Chondrocyte (in vitro differentiated cells): ENCODE measurements at places on chromosomes 2 and 18. TPM values are rescaled to one million over a fixed set of nuclear protein-coding genes. Genes with fewer than 3 reads are reported as not detected.

Gene DYSF
- 83.0 to 115 TPM (median 112 TPM) in 3 replicates for total RNA-seq

Gene XIRP2
- total RNA-seq = 0.24 TPM in 1 of 3 replicates, not detected in the others

Gene GRB14
- 1.1 to 2.4 TPM (median 1.2 TPM) in 3 replicates for total RNA-seq

GRCh38 chr2:66596256-66596655 lies 161.3 kb downstream of the MEIS1 start:
- H3K27ac ChIP-seq = no peak overlapping the region
- no peak overlapping the region for H3K4me3 ChIP-seq
- H3K36me3 ChIP-seq = no peaks in the 10 kb centered on the region
- H3K4me1 ChIP-seq = no peaks in the 10 kb centered on the region

DNA sequence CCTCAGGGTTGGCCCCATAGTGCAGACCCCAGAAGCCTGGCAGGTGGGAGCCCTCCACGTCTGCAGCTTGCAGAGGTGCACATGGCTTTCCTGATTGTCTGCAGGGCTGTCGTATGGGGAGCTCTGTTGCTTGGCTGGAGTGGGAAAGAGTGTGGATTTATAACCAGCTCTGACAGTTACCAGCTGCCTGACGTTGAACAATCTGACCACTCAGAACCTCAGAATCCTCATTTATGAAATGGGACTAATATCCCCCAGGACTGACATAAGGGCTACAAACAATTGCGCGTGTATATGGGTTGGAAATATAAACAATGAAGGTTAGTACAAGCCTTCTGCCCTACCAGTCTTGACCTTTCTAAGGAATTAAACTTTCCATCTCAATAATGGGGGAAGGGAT lies 13.9 kb upstream of the PXDN start:
- no peak overlapping the region for H3K27ac ChIP-seq
- H3K36me3 ChIP-seq = peaks cover 4% of the 10 kb centered on the region
- no peak for DNase-seq
- H3K4me3 ChIP-seq = no peak overlapping the region

DNA sequence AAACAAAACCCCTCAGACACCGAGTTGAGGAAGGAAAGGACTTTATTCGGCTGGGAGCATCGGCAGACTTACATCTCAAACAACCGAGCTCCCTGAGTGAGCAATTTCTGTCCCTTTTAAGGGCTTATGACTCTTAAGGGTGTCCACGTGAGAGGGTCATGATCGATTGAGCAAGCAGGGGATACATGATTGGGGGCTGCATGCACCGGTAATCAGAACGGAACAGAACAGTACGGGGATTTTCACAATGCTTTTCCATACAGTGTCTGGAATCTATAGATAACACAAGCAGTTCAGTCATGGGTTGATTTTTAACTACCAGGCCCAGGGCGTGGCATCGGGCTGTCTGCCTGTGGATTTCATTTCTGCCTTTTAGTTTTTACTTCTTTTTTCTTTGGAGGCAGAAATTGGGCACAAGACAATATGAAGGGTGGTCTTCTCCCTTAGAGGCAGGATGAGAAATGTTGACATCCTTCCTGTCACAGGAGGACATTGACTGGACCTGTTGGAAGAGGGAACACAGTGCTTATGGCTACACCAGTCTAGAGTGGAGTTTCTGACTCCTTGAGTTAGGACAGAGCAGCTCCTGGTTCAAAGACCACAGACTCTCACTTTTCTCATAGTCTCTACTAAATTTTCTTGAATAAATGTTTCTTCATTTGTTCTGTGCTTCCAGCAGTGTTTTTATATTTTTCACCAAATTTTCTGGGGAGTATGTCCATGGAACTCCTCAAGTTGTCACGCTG lies 35.8 kb downstream of the SPOPL start:
- H3K4me1 ChIP-seq = no peaks in the 10 kb centered on the region
- DNase-seq = no peak
- H3K27me3 ChIP-seq = no peaks in the 10 kb centered on the region
